ENCODE measurements at places on chromosomes 1 and 21. TPM values are rescaled to one million over a fixed set of nuclear protein-coding genes. Genes with fewer than 3 reads are reported as not detected.

GRCh38 chr1:246300626-246301549 lies 206.2 kb downstream of the SMYD3 start:
- no peak for DNase-seq

The ZNF644 gene
- 43.2 TPM for total RNA-seq

DNA sequence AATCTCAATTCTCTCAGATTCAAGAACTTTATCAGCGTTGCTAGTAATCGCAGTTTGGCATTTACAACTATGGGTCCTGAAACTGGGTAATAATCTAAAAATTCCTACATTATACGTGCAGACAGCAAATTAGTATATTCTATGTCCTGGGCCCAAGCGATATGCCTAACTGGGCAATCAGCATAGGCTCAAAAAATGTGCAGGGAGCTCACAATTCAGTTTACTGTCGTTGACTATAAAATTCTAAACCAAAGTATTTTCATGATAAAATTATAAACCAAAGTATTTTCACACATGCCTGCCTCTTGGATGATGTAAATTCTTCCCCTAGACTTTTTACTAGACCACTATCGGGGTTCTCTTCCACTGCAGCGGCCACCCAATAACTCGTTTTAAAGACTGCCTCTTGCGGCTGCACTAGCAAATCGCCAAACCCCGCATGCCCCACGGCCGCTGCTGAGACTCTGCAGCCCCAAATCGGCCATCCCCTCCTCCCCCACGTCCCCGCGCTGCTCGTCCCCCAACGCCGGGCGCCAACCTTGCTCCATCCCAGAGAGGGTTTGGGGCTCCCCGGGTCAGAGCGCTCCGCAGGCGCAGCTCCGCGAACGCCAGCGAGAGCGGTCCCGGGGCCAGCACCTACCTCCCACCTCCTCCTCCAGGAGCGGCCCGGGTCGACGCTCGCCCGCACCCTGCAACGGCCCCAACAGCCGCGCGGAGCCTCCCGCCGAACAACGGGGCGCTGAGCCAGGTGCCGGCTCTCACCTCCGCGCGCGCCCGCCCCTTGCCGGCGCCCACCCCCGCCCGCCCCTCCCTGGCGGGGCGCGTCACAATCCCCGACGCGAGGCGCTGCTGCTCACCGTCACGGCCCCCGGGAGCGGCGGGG lies 506 bp downstream of the SSX2IP start:
- no peak for DNase-seq

DNA sequence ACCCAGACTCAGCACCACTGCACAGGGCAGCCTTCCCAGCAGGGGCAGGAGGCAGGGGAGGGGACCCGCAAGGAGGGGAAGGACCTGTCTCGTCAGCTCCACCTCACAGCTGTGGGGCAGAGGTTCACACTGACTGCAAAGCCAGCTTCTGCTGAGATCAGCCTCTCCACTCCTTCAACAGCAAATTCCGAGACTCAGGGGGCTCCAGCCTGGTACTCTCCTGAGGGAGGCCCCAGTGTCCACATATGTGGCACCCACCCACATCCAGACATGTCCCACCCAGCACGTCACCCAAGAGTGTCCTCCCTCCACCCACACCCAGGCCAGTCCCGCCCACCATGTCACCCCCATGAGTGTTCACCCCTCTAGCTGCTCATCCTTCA lies 329.5 kb downstream of the NPHP4 start:
- no peak for DNase-seq

GRCh38 chr1:51549016-51549619 lies 30.1 kb upstream of the EPS15 start:
- no peak for DNase-seq

The FAM3B gene
- not detected for total RNA-seq

Data from activated T-cell treated with anti-CD3 and anti-CD28 coated beads, Interleukin-2, amount 50 U/mL, for 4 hours (primary cell).